ENCODE measurements at places on chromosomes 1 and 21.

DNA sequence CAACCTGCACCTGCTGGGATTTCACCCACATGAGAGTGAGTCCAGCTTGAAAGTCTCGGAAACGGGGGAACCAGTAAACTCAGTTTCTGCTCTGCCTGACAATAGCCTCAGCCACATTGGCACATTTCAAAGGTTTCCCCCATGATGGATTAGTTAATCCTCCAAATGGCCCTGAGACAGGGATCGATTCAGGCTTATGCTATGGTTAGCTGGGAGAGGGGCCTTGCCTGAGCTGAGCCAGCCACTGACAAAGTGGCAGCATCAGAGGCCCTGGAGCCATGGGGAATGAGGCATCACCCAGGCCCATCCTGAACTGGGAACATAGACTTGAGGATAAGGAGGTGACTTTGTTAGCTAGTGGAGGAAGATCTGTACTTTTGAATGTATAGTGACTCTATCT lies 2.9 kb upstream of the CLSTN1 start:
- DNase-seq = no peak

- no peak for DNase-seq
Measured at GRCh38 chr1:21871943-21872342, 59.9 kb downstream of the LDLRAD2 start.

GRCh38 chr1:208269338-208269666 lies 25.1 kb upstream of the PLXNA2 start:
- DNase-seq = no peak

- DNase-seq = no peak
Measured at GRCh38 chr1:208923946-208924720, 659.4 kb upstream of the CAMK1G start.

GRCh38 chr1:166197597-166197996 lies 30.8 kb upstream of the FAM78B start:
- no peak for DNase-seq

GRCh38 chr1:93608187-93609109 lies 73.2 kb downstream of the BCAR3 start:
- DNase-seq = no peak

- no peak for DNase-seq
Measured at GRCh38 chr1:84352298-84353106, 45.8 kb upstream of the DNASE2B start.

GRCh38 chr1:67489643-67490042 lies 59.4 kb upstream of the SERBP1 start:
- DNase-seq = peak; percentile 20

GRCh38 chr1:163544441-163544840 lies 222.7 kb downstream of the NUF2 start:
- no peak for DNase-seq

DNA sequence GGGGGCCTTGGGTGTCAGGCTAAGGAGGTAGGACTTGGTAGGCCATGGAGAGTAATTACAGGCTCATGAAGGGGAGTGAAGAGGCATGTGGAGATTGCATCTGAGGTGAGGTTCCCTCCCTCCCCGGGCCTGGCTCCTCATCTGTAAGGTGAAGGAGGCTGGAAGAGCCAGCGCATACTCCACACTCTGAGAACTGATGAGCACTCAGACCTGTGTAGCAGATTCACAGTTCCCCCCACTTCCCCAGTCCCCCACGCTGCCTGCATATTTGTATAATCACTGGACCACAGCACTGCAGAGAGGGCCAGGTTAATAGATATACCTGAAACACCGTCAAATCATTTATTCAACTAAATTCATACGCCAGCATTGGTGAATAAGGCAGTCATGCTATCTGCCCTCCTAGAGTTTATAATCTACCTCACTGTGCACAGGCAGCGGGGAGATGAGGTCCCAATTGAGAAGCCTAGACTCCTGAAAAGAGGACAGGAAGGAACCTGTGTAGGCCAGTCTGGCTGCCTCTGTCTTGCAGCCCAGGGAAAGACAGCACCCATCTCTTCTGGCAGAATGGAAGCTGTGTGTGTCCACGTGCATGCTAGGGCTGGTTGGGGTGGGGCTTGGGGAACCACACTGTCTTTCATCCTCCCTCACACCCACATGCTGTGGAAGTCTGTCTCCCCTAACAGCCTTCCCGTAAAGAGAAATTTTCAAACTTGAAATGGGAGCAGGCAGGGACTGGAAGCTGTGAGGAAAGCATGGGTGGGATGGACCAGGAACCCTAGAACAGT lies 110.6 kb upstream of the ATP1A1 start:
- DNase-seq = no peak

All from foreskin fibroblast (primary cell).